ENCODE measurements at places on chromosomes 13 and 19.

GRCh38 chr13:93372856-93373255 is 146.2 kb downstream of the GPC6 start:
- DNase-seq: no peak

DNA sequence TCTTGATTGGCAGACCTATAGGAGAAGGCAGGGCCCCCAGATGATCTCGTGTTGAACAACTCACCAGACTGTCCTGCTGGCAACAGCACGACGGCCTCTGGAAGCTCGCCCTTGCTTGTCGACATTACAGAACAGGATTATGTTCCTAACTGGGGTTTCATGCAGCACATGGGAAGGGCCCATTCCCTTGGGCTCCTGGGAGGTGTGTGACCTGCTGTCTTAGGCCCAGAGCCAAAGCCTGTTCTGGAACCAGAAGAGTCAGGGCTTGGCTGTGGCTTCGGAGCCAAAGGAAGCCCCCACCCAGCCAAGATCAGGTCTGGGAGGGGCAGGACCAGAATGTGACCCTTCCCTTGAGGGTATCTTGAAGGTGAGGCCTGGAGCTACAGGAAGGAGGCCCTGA is 36.9 kb downstream of the RGCC start:
- DNase-seq: no peak

GRCh38 chr13:30871588-30872275 is 34.3 kb upstream of the MEDAG start:
- DNase-seq: no peak

DNA sequence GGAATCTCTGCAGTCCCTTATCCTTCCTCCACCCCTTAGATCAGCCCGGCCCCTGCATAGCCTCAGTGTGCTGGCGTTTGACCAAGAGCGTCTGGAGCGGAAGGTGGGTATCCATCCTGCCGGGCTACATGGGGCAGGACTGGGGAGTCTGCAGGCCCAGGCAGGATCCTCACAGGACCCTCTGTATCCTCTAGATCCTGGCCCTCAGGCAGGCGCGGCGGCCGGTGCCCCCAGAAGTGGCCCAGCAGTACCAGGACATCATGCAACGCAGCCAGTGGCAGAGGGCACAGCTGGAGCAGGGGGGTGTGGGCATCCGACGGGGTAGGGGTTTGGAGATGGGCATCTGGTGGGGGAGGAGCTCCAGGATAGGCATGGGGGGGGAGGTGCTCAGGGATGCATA is 8.9 kb downstream of the PODNL1 start:
- DNase-seq: no peak

DNA sequence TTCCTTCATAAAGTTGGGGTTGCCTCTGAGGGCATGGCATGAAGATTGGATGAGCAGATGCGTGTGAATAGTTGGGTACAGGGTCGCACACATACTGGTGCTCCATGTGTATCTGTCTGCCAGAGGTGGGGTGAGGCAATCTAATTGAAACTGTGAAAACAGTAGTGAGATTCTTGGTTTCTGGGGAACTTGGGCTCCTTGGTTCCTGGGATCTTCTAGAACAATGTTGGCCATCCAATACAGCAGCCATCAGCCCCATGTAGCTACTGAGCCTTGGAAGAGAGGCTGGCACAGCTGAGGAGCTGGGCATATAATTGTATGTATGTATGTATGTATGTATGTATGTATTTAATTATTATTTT is 616 bp downstream of the FCHO1 start:
- DNase-seq: no peak

DNA sequence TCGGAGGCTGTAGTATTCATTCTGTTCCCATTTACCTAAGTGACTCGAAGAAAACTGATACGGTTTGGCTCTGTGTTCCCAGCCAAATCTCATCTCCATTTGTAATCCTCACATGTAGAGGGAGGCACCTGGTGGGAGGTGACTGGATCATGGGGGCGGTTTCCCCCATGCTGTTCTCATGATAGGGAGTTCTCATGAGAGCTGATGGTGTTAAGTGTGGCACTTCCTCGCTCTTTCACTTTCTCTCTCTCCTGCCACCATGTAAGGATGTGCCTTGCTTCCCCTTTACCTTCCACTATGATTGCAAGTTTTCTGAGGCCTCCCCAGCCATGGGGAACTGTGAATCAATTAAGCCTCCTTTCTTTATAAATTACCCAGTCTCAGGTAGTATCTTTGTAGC is 23.5 kb downstream of the SLAIN1 start:
- DNase-seq: no peak

DNA sequence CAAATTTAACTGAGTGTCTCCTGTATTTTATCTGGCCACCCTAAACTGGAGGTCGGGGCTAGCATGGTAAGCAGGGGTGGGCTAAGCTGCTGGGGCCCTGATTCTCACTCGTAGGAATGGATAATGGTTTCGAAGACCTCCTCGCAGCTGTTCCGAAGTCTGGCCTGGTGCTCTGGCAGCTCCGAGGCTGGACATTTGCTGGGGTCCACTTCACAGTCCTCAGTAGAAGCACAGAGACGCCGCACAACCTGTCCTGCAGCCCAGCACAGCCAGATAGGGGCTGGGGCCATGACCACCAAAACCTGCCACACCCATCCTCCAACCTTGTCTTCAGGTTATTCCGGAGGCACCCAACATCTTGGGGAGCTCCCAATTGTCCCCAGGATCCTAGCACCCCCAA is 6.2 kb upstream of the WIZ start:
- no peak for DNase-seq

- peak; percentile 76 for DNase-seq
Measured at GRCh38 chr19:48844472-48844871, 8.2 kb upstream of the HSD17B14 start.
